ENCODE measurements at places on chromosomes 7 and 10.

DNA sequence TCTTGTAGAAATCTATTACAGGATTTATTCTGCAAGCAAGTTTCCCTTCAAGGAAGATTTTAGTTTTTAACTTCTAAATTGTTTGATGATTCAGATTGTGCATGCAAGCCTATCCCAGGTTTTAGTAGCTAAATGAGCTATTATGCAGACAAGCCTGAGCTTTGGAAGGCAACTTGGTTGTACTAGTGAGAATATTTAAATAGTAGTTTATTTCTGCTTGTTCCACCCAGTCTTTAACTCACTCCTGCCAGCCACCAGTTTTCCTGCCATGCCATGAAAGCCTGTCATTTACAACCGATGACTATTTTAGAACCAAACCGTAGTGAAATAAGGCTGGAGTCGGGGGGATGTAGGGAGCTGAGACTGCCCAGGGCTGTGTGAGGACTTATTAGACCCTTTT, 324.6 kb upstream of the FZD1 start:
- ATAC-seq, result no peak

GRCh38 chr7:74030861-74031260, 2.9 kb downstream of the ELN start:
- no peak for ATAC-seq

DNA sequence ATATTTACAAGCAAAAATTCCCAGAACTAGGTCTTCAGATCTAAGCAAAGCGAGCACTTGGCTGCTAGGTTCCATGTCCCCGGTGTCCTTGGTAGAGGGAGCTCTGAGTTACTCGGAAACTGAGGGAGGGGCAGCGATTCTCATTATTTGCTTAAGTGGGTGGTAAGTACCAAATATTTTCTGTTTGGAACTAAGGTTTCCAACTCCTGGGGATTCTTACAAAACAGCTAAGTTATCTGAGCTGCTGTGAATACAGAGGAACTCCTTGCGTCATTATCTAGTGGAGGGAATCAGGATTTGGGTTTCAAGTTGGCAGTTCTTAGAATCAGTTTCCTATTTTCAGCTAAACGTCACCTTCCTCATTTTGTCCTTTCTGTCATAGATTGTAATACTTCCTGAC, 76.8 kb upstream of the IKZF1 start:
- no peak for ATAC-seq

GRCh38 chr10:103759100-103759781, 96.1 kb downstream of the SH3PXD2A start:
- ATAC-seq, result peak; percentile 89

DNA sequence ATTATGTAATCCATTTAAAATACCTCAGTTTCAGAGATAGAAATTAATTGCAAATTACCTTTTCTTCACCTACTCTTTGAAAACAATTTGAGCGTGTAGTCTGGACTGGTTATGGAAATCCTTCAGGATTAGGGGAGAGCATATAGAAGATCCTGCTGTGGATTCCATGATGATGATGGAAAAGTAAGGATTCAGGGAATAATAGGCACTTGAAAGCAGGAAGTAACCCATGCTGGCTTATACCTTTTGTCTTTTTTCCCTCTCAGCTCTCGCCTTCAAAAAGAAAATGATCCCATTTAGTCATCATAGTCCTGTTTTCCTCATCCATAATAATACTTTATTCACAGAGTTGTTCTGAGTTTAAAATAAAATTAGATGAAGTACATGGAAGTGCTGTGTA, 4.4 kb downstream of the HBP1 start:
- ATAC-seq, result no peak

- ATAC-seq, result no peak
Observed at GRCh38 chr7:38728145-38728544, 97.0 kb upstream of the AMPH start.

DNA sequence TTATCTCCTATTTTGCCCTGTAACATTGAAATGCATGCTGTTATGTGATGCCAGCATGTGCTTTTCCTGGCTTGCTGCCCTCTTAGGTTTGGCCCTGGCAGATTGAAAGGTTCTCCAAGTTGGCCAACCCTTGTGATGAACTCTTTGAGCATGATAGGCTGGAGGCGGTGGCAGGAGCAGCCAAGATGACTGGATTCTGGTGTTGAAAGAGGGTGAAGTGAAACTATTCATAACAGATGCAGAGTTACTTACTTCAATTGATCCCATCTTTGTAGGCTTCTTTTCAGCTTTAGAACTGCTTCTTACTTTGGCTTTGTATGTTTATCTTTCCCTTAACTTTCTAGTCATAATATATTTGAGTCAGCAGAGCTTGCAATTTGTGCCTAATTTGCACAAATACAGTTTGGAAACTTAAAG, 57.6 kb downstream of the BICC1 start:
- no peak for ATAC-seq

GRCh38 chr7:8831376-8831775, 398.0 kb downstream of the NXPH1 start:
- ATAC-seq, result no peak

- ATAC-seq, result no peak
Observed at GRCh38 chr10:100744136-100744986, 1.0 kb upstream of the PAX2 start.

GRCh38 chr7:73329861-73330581, 2.1 kb downstream of the FKBP6 start:
- no peak for ATAC-seq

GRCh38 chr10:1199897-1200721, 143.9 kb downstream of the WDR37 start:
- no peak for ATAC-seq

GRCh38 chr7:38007096-38007495, 86.7 kb downstream of the EPDR1 start:
- ATAC-seq, result no peak

DNA sequence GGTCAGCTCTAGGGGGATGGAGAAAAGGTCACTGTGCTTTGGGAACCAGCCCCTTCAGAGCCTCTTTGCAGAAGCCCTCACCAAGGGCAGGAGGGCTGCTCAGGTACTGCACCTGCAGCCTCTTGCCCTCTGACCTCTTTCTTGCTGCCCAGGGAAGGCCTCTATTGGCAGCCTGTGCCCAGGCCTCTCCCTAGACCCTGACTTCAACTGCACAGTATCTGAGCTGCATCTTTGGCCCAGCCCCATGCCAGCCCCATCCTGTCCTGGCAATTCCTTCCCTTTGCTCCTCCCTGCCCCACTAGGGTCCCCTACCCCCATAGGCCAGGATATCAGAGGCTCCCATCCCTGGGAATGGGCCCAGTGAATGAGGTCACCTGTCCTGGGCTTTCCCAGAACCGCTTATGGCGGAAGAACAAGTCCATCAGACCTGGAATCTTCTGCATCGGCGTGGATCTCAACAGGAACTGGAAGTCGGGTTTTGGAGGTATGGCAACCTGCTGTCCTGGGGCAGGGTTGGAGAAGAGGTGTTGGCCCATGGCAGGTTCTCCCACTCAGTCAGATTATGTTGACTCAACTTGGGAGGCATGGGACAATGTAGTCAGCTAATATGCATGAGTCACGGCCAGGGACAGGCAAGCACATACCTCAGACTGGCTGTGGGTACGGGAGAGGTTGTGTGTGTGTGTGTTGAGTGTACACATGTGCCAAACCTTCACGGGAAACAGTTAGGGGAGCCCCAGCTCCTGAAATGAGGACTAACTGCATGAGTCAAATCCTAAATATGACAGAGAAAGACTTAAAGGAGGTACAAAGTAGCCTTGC, 17.1 kb upstream of the CPA1 start:
- peak; percentile 57 for ATAC-seq

DNA sequence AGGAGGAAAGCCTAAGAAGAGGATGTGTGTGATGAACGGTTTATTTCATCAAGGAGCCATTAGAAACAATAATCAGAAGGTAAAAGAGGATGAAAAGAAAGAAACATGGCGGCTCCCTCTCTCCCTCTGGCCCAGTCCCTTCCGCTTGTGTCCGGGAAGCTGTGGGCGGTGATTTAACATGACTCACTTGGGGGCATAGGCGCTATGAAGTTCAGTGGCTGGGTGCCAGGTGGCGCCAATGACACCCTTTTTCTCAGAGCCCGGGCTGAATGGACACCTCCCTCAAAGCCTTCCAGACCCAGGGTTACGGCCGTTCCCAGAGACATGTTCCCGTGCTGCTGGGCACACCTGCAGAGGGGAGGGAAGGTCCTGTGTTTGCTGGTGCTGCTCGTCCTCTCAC, 244.0 kb downstream of the SKAP2 start:
- ATAC-seq, result no peak

DNA sequence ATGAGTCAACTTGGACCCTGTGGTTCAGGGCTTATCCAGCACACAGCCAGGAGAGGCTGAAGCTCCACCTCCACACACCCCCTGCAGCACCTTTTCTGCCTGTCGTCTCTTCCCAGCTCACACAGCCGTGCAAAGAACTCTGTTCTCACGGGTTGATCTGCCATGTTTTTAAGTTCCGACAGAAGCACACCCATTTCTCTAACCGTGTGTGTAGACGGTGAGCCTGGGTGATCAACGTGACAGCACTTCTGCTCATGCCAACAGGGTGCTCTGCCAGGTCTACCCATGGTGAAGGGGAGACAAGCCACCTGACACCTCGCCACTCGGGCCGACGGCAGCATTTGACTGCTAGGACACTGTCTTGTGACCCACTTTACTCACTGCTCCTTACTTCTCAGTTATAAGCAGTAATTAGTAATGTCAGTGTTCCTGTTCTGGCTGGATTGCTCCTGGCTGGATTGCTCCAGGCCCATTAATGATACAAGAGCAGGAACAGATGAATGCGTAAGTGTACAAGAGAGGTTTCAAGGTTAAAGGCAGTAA, 90.5 kb downstream of the RNF216 start:
- no peak for ATAC-seq

DNA sequence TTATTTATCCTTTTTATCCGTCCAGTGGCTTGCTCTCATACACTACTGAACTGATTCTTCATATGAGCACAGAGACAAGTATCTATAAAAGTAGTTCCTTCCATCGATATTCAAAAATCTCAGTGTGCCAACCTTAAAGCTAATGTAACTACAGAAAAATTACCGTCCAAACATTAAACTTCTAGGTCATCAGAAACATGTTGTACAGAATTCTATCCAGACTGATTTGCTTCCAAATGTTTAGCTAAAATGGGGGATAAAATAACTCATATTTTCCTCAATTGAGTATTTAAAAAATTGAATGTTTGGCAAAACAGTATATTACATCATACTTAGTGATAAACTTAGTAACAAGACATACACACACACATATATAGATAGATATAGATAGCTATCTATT, 584.7 kb upstream of the SEMA3D start:
- no peak for ATAC-seq

DNA sequence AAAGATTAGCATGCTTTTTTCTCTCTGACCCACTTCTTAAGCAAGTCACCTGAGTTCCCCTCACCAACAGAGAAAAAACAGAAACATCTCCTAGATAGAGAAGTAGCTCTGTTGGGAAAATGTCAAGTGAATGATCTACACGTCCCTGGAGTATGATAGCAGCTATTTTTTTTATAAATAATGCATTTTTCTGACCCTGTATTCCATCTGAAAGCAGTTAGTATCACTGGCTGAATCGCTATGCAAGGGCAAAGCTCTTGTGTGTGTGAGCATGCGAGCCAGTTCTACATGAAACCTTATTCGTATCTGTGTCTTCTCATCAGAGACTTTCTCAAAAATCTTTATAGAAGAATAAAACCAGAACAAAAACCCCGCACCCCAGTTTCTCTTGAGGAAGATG, 8.2 kb downstream of the ANKMY2 start:
- ATAC-seq, result no peak

- no peak for ATAC-seq
Observed at GRCh38 chr7:102085218-102085772, 201.4 kb upstream of the SH2B2 start.

DNA sequence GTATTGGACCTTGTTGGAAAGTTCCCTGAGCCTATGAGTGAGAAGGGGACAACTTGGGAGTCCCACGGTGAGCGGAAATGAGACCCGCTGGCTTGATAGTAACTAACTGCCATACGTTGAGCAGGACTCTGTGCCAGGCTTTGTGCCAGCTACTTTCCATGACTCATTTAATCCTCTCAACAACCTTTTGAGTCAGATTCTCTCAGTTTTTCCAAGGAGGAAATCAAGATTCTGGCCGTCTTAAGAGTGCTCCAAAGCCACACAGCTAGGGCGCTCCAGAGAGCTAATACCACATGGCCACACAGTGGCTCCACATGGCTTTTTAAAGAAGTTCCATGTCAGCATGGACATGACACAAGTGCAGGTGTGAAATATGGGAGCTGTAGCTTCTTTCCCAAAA, 55.7 kb downstream of the NOD1 start:
- ATAC-seq, result no peak

DNA sequence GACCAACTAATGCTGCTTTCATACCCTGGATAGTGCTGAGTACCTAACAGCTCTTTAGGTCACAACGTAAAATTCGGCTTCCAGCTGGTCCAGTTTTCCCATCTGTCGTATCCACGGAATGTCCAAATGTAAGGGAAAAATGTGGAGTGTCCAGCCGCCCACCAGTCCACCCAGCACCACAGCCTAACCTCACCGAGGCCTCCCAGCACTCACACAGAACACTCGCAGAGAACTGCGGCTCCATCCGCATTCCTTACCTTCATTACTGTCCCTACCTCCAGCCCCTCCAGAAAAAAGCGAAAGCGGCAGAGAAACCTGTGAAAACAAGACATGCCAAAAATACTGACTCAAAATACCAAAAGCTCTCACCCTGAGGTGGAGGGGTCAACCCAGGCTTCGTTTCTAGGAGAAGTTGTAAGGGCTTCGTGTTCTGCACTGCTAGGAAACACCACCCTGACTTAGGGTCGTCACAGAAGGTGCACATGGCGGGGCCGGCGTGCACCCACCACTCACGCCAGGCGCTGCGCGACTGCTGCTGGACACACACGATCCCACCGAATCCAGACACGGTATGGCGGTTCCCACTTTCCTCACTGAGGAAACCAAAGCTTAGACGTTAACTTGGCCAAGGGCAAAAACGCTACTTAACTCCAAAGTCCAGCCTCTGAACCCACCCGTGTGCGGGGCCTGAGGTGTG, 73.9 kb downstream of the AMZ1 start:
- ATAC-seq, result no peak

GRCh38 chr7:96329241-96329640, 7.3 kb upstream of the SLC25A13 start:
- no peak for ATAC-seq

DNA sequence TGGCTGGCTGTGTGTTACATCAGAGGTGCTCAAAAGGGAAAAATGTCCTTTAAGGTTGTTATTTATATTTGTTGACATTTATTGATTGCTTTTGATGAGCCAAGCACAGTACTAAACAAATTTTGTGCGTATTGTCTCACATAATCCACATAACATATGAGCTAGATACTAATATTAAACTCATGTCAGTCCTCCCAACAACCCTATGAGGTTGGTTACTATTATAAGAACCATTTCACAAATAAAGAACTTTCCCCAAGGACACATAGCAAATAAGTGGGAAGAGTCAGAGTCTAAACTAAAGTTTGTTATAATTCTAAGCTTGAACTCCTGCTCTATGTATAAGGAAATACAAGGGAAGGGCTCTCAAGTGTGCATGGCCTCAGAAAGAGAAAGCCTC, 35.6 kb upstream of the OTUD1 start:
- ATAC-seq, result no peak

- ATAC-seq, result no peak
Observed at GRCh38 chr10:124708246-124708779, 35.9 kb downstream of the FAM53B start.

GRCh38 chr10:113111900-113112853, 162.1 kb downstream of the TCF7L2 start:
- ATAC-seq, result no peak

All from activated CD4-positive, CD25-positive, alpha-beta regulatory T cell treated with anti-CD3 and anti-CD28 coated beads, Interleukin-2, amount 50 U/mL, for 24 hours (primary cell).